ENCODE measurements at places on chromosomes 6 and 20. TPM values are rescaled to one million over a fixed set of nuclear protein-coding genes. Genes with fewer than 3 reads are reported as not detected.

BMP5 gene
- total RNA-seq, result not detected

POLR1H gene
- total RNA-seq, result 62.1 TPM

BPIFB4 gene
- not detected for total RNA-seq

DNA sequence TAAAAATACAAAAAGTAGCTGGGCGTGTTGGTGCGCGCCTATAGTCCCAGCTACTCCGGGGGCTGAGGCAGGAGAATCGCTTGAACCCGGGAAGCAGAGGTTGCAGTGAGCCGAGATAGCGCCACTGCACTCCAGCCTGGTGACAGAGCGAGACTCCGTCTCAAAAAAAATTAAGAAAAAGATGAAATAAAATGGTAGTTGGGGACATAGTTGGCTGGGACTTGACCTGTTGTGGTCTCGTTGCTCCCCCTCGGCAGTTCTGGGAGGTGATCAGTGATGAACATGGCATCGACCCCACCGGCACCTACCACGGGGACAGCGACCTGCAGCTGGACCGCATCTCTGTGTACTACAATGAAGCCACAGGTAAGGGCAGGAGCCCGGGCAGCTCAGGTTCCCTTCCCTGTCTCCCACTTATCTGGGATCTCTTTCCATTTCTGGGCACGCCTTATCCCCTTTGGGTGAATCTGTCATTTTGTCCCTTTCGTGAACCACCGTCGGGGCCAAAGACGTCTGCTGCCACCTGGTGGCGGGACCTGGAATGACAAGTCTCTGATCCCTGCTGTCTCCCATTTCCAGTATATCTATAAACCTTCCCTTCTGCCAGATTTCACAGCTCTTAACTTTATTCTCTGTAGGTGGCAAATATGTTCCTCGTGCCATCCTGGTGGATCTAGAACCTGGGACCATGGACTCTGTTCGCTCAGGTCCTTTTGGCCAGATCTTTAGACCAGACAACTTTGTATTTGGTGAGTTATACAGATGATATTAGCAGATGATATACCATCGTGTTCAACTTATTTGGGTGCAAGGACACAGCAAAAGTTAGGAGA lies 2.3 kb downstream of the TUBB start:
- DNase-seq, result peak; percentile 66

DNA sequence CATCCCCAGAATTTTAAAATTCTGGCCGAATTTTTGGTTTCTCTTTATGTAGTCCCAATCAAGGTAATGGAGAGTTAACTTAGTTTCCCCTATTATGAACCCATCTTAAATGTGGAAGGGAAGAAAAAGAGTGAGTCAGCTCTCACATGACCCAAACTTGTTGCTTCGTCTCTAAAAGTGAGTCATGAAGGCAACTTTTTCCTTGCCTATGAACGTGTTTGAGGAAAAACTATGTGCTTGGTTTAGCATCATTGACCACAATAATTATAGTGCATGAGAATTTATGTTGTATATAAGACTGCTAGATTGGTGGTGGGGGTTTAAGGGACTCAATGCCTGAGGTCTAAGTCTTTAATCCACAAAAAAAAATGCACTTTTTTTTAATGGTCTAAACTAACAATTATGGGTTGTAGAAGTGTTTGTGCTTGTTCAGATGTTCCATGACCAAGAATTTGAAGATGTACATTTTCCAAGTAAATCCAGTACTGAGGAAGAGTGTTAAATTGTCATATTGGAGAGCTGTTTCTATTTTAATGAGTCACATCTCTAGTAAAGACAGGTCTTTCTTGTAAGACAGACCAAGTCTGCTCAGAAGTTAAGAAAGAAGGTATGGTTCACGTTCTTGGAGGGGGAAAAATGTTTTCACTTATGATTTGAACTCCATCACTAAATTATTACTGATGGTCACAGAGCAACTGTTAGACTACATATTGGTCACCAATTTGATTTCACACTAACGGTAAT lies 409.9 kb upstream of the MARCKS start:
- peak; percentile 96 for DNase-seq

DNA sequence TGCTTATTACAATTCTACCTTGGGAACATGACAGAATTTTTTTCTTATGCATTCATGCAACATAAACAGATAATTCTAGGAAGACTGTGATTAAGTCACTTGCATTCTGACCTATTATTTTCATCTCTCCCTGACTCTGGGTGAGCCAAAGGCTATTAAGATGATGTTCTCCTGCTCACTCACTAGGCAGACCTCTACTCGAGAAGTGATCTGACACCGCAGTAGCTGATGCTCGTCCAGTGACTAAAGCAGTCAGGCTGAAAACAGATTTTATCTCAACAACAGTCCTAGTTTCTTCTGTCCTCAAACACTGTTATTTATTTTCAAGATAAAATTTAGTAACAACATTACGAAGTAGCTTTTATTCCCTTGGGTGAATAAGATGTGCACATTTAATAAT lies 17.3 kb downstream of the NAA20 start:
- no peak for DNase-seq

FBXO5 gene
- total RNA-seq, result 1.8 TPM

ADAM33 gene
- 0.53 TPM for total RNA-seq

DNA sequence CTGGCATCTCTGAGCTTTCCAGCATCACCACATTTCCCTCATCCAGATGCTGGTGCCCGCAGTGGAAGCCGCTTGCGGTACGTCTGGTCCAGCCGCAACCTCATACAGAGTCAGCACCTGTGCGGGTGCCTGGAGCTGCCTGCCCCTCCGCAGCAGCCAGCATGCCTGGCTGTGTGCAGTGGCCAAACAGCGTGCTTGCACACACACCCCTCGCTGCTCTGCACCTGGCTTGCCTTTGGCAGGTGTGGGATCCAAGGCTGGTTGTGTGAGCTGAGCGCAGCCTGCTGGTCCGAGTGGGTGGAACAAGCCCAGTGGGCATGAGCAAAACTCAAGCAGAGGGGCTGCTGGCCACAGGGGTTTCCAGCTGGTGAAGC lies 3.1 kb upstream of the HINT3 start:
- DNase-seq, result no peak

DYNLT1 gene
- total RNA-seq, result 43.4 TPM

GRCh38 chr6:109024368-109024767 lies 70.3 kb downstream of the SESN1 start:
- no peak for DNase-seq

DNA sequence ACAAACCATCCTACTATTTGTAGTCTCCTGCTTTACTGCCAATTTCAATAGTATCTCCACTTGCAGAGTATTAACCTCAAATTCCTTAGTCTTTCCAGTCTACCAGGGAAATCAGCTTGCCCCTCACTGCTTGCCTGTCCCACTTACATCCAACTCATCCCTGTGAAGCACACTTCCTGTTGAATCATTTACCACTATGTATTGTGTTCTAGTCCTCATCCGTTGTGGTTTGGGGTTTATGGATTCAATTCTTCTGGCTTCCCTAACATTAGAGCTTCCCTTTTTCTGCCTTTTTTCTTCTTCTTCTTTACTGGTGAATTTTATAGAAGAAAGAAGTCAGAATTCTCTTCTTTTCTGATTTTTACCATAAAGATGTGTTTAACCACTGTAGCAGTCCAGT lies 5.1 kb upstream of the TXLNB start:
- peak; percentile 66 for DNase-seq

TSPO2 gene
- not detected for total RNA-seq

SPATA25 gene
- 0.90 TPM for total RNA-seq

PPP1R14C gene
- 80.0 TPM for total RNA-seq

TPD52L1 gene
- 318 TPM for total RNA-seq

- DNase-seq, result peak; percentile 22
Measured at GRCh38 chr6:12423832-12424231, 133.7 kb downstream of the EDN1 start.

DNA sequence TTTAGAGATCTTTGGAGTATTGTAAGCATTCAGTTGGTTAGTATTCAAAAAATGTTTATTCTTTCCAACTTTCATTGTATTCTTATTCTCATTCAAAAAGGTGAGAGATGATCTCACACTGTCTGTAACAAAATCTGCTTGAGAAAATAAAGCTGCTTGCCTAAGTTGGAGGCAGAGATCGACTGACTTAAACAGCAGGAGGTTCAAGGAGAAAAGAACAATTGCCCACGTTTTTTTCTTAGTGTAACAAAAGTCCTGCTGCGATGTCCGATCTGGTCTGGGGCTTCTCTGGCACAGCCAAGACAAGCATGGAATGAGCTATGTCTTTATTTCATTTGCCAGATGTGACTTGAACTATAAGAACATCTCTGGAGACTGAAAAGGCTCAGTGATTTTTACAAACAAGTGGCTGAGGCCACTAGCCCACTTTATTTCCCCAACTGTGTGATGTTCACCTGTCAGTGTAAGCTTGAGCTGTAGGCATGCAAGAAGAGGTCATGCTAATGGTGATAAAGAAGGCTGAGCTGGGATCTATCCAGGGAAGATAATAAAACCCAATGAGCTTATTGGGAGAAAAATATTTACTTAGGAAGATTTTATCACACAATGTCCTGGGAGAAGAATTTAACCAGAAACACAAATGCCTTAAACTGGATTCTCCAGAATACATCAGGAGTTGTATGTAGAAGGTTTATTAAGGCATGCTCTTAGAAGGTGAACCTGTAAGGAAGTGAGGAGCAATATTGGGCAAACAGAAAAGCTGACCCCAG lies 580.1 kb upstream of the BTBD3 start:
- no peak for DNase-seq

GRCh38 chr20:23622839-23623343 lies 14.9 kb downstream of the CST3 start:
- peak; percentile 84 for DNase-seq

DNA sequence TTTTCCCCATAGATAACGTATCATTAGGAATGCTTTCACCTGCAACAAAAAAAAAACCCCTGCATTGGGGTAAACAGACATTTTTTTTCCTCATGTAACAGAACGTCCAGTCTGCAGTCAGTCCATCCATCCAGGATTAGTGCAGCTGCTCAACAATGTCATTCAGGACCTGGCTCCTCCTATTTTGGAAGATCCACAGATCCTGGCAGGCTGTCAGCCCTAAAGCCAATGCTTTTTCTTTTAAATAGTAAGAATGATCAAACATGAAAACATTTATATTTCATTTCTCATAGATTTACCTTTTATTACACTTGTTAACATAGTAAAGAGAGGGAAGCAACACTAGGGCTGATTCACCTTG lies 116.5 kb upstream of the CCDC28A start:
- no peak for DNase-seq

- no peak for DNase-seq
Measured at GRCh38 chr6:122778985-122779661, 393 bp upstream of the FABP7 start.

GRCh38 chr6:37123957-37124729 lies 45.8 kb upstream of the PIM1 start:
- DNase-seq, result no peak

ZC2HC1B gene
- total RNA-seq, result not detected

DNA sequence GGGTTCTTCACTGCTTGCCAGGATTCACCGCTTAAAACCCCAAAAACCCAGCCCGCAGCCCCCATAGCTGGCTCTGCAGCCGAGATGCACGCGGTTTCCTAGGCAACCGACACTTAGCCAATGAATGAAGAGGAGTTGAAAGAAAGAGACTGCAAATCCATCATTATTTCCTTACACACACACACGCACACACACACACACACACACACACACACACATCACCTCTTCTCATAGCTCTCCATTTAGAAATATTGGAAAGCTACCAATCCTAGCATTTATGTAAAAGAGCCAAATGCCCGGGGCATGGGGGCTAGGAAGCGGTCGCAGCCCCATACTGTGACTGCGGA lies 3.4 kb upstream of the TUBB2B start:
- DNase-seq, result no peak

DNA sequence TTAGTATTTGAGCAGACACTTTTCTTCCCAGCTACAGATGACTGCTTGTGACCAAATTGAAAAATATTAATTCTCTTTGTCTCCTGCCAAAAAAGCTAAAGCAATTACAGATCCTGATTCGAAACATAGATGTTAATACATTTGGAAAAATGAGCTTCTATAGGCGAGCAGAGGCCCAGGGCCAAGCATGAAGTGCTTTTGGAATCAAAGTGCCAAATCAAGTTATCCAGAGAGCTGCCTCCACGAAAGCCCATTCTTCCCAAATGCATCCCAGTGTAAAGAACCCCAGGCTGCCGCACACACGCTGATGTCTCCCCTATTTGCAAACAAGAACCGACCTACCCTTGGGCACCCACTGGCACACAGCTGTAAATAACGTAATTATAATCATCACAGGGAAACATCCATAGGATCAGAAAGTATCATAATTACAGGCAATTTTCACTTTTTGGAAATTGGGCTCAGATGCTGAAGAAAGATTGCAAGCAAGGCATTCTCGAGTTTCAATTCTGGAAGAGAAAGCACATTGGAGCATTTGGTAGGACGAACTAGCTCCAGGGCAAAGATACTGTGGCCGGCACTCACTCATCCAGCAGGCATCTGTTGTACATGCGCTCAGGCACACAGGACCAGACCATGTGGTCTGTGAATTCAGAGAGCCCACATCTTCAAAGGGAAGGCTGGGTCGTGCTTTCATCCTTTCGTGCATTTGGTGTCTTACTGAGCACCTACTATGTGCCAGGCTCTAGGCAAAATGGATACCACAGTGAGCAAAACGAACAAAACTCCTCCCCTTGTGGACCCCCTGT lies 45.9 kb downstream of the BMP7 start:
- DNase-seq, result no peak

DNA sequence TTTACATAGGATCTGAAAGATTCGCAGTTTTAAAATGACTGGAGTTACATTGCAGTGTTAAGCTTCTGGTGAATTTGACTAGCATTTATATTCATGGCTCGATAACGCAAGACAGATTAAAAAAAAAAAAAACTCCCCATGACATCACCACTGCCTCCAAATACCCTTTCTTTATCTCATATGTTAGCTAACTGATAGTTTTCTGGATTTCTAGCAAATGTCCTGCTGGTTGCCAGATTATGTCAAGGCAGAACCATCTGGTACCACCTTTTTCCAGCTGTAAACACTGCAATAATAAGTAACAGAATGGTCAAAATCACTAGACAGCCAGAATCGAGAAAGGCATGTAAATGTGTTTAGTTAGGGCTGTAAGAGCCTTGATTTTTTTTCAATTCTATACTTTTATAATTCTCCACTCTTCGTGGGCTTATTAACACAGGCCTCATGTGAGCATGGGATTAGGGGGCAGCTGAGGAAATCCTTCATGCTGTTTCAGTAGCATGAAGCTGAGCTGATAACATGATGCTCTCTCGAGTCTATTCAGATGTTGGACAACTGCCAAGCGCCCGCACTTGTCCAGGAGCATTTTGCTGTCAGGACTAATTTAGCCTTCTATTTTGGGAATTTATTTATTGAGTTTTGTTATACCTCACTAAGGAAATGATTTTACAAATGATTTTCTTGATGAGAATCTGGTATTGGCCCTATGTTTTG lies 166.0 kb upstream of the SCGN start:
- no peak for DNase-seq

GRCh38 chr6:96116674-96117073 lies 100.9 kb downstream of the FUT9 start:
- no peak for DNase-seq

All from bronchial epithelial cell (primary cell).